AG08396 (cell line): ENCODE measurements at places on chromosomes 11 and 22.
A peak's percentile ranks its signal among the peaks of the same experiment; 100 is the strongest.

GRCh38 chr22:24845041-24845898, 39.3 kb downstream of the SGSM1 start:
- no peak for DNase-seq

DNA sequence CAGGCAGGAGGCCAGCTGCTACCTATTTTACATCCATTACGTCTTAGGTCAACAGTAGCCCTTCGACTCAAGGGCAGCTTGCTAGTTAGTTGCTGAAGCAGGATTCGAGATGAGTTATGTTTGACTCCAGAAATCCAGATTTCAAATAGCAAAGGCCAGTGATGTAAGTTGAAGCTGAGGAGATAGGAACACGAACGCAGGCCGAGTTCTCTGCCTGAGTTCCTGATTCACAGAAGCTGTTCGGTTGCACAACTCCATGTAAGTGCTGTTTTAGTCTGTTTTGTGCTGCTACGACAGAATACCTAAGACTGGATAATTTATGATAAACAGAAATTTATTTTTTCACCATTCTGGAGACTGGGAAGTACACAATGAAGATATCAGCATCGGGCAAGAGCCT, 111.2 kb downstream of the SLC1A2 start:
- no peak for DNase-seq

DNA sequence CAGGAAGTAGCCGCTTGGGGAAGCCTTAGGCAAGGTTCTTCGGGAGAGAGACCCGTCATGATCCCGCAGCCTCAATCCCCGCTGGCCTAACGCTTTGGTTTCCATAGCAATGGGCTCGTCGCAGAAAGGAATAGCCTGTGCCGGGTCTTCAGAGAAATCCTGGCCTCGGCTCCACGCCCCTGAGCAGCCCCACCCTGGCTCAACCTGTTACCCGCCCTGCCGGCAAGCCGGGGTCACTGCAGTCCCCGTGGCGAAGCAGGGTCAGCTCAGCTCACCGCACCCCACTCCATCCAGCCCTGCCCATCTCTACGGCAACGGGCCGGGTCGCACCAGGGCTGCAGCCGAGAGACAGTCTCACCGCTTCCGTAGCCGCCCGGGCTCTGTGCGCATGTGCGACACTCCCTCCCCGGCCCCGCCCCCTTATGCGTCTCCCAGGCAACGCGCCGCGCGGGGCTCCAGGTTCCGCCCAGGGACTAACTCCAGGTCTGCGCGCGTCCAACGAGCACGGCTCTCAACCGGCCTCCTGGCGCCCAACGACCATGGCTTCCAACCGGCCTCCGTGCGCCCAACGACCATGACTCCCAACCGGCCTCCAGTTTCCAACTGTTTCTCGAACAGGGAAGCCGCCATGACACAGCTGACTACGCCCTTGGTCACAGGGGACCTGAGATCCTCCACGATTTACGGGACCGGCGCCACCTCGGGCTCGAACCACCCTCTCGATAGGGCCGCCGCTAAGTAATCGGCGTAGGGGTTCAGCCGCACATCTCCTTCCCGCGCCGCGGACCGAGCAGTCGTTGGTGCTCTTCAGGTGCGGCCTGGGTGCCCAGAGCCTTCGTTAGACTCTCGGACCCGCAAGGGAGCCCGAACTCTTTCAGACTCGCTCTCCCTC, at the start of gene DUSP18:
Gene DUSP18 (minus strand): TSS at position 382 of the 892 bp plus-strand sequence. CDS start 3,872 bp downstream, outside the sequence.
- peak; percentile 99 for DNase-seq

- DNase-seq: no peak
Measured at GRCh38 chr11:118002010-118002540, 15.9 kb downstream of the IL10RA start.

DNA sequence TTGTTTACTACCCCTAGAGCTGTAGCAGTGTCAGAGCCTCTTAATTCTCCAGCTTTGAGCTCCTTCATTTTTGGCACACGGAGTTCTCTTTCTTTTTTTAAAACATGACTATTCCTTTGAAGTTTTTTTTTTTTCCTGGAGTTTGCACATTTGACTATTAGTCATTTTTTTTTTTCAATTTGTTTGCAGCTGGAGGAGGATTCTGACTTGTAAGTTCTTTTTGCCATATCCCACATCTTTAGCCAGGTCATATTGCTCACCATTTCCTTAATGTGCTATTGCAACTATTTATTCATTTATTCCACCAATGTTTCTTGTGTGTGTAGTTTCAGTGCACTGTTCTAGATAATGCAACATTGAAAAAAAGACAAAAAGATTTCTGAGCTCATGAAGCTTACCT, 166.3 kb upstream of the ARHGAP20 start:
- DNase-seq: no peak

DNA sequence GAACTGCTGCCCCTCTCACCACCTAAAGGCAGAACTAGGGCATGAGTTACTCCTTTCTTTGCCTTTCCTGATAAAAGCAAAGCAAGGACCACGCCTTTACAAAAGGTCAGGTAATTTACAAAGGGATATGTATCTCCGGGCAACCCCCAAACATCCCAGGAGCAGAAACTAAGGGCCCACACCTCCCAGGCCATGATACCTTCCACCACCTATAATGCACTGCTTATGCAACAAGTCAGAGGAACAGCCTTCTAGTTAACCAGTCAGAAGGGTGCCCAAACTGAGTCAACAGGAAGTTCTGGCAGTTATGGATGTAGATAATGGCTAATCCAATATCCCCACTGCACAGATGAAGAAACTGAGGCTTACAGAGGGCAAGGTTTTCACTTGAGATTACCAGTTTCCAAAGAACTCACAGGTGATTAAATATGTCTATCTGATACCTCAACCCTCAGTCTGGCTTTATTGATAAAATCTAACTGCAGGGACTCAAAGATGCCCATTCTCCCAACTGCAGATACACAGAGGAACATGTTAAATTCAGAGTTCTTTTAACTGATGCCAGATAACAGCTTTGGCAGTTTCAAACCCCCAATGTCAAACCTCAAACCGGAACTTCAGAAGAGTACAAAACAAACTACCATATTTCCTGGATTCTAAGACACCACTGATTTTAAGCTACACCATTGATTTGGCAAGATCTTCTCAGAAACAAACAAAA, 16.8 kb upstream of the CASTOR1 start:
- no peak for DNase-seq

DNA sequence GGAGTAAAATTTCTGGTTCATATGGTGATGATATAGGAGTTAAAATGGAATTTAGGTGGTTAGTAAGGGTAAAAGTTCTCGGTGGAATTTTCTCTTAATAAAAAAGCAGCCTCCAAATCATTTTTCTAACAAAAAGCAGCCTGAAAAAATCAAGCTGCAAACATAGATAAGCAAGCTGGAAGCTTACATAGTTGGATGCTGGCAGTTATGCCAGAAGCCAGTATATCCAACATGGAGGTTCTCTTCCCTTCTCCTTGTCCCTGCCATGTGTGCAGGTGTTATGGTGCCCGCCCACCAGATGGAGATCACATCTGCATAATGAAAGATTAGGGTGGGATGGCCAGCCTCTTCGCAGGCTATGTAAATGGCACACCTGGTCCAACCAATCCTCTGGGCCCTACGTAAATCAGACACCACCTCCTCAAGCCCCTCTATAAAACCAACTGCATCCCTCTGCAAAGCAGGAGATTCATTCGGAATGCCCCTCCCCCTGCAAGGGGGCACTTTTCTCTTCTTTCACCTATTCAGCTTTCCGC, 22.4 kb downstream of the PIWIL3 start:
- DNase-seq: no peak

- DNase-seq: no peak
Measured at GRCh38 chr11:130118636-130119387, 40.8 kb upstream of the ST14 start.

DNA sequence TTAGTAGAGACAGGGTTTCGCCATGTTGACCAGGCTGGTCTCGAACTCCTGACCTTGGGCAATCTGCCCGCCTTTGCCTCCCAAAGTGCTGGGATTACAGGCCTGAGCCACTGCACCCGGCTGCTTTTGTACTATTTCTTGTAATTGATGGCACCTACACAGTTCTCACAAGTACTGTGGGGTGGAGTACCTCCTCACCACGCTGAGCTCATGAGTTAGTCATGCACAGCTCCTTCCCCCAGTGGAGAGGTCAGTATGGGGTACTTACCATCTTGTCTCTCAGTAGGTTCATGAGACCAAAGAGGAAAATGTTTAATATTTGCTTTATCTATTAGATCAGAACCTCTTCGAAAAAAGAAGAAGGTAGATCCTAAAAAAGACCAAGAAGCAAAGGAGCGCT, 2.1 kb downstream of the MRPL40 start:
- no peak for DNase-seq
